ENCODE measurements at places on chromosomes 6 and 20. TPM values are rescaled to one million over a fixed set of nuclear protein-coding genes. Genes with fewer than 3 reads are reported as not detected.

CCN5 gene
- 0.93 TPM for total RNA-seq

LY86 gene
- not detected for total RNA-seq

POPDC3 gene
- 0.92 TPM for total RNA-seq

CLDN20 gene
- not detected for total RNA-seq

PGK2 gene
- total RNA-seq: not detected

TNFRSF6B gene
- 4.5 TPM for total RNA-seq

Measured in aortic smooth muscle cell (primary cell).